ENCODE measurements at places on chromosomes 4 and X.

DNA sequence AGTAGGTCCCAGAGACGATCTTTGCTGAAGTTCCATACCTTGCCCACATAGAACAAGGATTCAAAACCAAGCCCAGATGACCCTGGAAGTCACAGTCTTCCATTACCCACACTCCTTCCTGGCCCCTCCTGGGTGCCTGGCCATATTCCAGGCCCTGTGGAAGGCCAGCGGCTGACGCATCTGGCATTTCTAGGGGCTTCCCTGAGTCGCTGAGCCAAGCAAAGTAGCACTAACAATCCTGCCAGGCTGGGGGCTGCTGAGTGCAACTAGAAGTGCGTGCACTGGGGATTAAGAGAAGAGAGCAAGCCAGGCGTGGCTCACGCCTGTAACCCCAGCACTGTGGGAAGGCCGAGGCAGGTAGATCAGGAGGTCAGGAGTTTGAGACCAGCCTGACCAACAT is 175.2 kb upstream of the CPEB2 start:
- DNase-seq = no peak

DNA sequence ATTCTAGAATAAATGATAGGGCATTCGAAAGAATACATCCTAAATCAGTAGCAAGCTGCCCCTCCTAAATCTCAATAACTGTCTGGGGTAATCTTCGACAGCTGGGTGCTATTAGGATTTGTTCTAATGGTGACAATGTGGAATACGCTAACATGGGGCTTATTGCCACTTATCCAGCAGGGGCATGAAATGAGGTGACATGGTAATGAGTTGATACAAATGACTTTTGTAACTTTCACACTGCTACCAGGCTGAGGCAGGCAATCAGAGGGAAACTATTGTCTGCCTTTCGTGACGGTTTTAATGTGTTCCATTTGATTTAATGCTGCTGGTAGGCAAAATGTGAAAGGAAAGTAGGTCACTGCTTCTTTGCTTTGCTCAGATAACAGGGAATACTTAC is 1047.4 kb upstream of the PABPC4L start:
- no peak for DNase-seq

GRCh38 chr4:628821-629635 is 3.7 kb downstream of the PDE6B start:
- DNase-seq = no peak

DNA sequence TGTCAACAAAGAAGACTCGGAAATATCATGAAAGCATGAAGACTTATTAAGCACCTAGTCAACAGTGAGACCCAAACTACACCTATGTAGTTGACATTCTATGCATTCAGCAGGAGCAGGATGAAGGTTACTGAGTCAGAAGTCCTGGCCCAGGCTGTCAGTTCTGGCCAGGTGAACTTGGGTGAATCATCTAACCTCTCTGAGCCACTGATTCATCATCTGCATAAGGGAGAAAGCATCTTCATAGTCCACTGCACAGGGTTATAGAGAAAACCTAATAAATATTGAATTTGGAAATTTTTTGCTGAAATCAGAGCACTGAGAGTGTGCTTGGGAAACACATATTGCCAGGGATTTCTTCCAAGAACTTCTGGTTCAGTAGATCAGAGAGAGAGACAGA is 296.0 kb upstream of the SFRP2 start:
- DNase-seq = no peak

- DNase-seq = peak; percentile 77
These were observed 24.9 kb downstream of the ARL9 start for GRCh38 chr4:56530269-56531148.

GRCh38 chrX:42759881-42760280 is 18.1 kb downstream of the PPP1R2C start:
- DNase-seq = no peak

GRCh38 chr4:110550260-110550659 is 72.6 kb downstream of the PITX2 start:
- DNase-seq = no peak

DNA sequence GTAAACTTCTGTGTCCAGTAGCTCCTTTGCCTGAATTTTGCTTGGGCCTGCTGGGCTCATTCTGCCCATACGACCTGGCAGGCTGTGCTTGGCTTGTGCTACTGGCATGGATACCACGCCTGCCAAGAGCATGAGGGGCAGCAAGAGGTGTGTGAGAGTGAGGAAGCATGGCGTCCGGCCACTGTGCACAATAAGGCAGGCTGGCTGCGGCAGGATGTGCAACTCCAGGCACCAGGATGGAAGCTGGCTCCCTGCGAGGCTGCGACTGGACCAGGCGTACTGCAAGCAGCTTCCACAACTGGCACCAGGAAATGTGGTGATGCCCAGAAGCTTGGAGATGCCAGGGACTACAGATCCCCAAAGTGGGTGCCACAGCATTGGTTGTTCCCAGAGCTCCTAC is 709.3 kb downstream of the PCDH18 start:
- no peak for DNase-seq

DNA sequence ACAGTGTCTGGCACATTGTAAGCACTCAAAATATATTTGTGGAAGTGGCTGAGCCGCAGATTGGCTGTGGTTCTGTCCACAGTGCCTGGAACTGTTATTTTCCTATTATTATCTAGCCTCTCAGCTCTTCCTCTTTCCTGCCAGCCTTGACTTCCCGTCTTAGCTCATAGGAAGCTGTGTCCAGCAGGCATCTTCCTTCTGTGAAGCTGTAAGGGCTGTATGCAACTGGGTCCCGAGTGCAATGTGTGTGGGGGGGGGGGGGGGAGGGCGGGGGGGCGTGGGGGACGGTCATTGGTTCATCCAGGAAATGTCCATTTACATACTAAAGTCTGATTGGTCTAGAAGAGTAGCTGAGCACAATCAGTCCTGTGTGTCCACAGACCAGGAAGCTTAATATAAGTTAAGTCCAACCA is 210.7 kb downstream of the PDGFRA start:
- no peak for DNase-seq

GRCh38 chr4:142354794-142355420 is 491.2 kb downstream of the INPP4B start:
- DNase-seq = no peak

DNA sequence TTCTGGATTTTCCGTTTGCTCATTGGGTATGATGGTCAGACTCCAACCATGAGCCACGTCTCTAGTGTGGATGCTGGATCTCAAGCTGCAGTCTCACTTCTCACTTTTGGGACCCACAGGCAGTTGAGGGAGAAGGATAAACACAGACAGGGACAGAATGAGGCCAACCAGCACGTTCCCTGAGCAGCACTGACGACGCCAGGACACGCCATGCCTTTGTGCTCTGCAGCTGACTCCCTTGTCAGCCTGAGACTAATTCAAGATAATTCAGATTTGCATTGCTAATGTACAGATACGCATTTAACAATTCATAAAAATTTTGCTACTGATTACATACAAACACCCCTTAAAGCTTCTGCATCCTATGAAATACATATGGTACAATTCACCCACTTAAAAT is 106.5 kb downstream of the FAM193A start:
- DNase-seq = no peak

GRCh38 chr4:138426786-138427185 is 184.6 kb upstream of the SLC7A11 start:
- DNase-seq = no peak

DNA sequence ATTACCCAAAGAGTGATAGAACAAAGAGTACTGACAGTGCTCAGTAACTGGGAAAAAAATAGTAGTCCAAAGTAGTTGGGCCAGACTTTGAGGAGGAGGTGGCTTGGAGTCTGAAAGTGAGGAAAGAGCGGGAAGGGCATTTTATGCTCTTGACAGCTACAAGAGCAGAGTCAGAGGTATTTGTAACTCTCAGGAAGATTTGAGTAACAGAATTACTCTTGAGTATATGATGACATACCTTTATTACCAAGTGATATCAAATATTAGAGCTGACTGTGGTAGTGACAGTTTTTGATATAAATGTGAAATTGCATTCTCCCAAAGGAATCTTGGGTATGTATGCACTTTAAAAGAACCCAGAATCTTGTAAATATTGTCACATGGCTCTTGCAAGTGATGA is 2.2 kb downstream of the SLAIN2 start:
- DNase-seq = no peak

- DNase-seq = no peak
These were observed 492.3 kb downstream of the MAGEE1 start for GRCh38 chrX:76919761-76920160.

DNA sequence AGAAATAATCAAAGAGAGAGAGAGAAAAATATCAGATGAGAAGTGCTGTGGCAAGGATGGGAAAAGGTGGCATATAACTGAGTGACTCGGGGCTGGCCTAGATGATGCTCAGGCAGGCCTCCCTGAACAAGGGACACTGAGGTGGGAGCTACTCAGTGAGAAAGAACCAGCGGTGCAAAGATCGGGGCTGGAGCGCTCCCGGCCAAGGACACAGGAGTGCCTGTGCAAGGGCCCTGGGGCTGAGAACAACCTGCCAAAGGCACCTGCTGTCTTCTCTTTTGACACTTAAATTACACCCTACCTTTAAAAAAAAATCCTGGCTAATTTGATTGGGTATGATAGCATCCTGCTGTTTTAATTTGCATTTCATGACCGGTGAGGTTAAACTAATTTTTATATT is 77.7 kb upstream of the C4orf50 start:
- no peak for DNase-seq

GRCh38 chrX:68307769-68308168 is 125.5 kb downstream of the OPHN1 start:
- DNase-seq = no peak

DNA sequence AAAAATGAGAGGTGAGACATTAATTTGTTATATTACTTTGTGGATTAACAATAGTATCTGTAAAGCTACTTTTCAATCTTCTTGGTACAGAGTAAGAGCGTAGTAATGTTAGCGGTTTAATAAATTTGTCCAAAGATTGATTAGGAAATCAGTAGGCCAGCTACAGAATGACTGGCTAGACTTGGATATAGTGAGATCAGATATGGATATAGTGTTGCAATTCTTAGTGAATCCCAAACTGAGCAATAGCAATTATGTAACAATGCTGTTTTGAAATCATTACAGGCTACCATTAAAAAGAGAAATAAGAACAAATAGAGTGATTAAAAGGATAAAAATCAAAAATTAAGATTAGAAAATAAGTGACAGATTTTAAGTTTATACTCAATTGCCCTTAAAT is 847 bp upstream of the UGT2A2 start:
- no peak for DNase-seq

DNA sequence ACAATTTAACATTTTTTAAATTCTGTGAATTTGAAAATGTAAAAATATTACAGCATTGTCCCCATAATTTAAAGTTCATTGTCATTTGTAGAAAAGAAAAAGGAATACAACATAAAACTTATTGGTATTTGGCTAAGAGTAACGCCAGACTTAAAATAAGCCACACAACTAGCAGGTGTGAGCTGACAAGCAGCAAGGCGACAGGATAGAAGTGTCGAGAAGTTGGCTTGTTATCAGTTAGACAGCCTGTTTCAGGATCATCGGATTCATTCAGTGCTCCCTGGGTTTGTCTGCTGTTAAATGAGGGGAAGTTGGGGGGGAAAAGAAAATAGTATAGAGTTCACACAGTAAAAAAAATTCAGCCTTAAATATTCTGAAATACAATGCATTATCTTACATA is 393.6 kb downstream of the IL15 start:
- DNase-seq = no peak

DNA sequence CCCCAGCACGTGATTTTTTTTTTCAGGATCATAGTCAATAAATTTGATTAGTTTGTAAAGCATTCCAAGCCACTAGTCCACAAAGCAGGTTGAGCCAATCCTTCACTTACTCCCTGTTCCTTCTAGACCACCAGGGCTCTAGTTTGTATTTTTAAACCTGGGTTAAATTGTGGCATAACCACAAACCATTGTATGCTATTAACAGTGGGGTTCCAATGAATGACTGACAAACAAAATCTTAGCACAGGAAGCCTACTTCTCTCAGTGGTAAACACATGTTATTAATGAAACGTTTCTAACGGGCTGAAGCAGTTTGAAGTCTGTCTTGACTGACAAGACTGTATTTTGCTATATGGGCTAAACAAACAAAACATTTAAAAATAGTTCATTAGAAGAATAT is 48.6 kb upstream of the GYPA start:
- DNase-seq = no peak

DNA sequence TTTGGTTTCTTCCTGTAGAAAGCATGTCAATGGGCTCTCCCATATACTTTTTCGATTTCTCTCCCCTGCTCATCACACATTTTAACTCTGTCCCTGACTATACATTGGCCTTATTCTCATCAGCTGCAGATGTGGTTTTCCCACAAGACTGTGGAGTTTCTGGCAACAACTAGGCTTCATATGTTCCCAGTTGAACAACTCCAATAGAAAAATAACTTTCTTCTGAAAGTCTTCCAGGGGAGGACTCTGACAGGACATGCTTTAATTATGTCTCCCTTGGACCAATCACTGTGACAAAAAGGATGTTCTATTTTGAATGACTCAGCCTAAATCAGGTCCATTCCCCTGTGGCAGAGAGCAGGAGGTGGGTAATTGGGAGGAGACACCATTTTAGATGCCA is 28.1 kb downstream of the SPANXC start:
- DNase-seq = no peak

DNA sequence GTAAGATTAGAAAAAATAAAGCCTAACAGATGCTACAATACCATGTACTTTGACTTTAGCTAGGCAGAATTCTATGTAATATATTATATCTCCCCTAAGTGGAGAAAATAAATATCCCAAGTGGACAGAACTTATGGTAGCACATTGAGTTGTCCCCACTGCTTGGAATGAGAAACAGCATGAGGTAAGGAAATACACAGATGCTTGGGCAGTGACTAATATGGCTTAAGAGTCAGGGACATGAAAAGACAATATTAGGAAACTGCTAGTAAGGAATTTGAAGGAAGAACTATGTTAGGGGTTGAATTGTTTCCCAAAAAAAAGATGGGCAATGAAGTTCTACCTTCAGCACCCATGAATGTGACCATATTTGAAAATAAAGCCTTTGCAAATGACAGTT is 2265.1 kb downstream of the PCDH7 start:
- DNase-seq = no peak

Measured in activated CD4-positive, CD25-positive, alpha-beta regulatory T cell (primary cell).